ENCODE measurements at places on chromosomes 3 and 15.
A peak's percentile ranks its signal among the peaks of the same experiment; 100 is the strongest.

DNA sequence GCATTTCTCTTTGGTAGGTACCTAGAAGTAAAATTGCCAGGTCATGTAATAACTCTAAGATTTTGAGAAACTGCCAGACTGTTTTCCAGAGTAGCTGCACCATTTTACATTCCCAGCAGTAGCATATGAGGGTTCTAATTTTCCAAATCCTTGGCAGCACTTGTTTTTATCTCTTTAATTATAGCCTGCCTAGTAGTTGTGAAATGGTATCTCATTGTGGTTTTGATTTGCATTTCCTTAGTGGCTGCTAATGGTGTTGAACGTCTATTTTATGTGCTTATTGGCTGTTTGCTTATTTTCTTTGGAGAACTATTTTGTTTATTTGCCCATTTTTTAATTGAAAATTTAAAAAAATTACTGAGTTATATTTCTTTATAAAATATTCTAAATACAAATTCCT lies 117.9 kb downstream of the TCF12 start:
- DNase-seq: no peak

- peak; percentile 51 for DNase-seq
Observed at GRCh38 chr3:138945709-138946662, 951 bp downstream of the FOXL2 start.

- DNase-seq: peak; percentile 72
Observed at GRCh38 chr15:90956274-90957030, 1.8 kb downstream of the RCCD1 start.

DNA sequence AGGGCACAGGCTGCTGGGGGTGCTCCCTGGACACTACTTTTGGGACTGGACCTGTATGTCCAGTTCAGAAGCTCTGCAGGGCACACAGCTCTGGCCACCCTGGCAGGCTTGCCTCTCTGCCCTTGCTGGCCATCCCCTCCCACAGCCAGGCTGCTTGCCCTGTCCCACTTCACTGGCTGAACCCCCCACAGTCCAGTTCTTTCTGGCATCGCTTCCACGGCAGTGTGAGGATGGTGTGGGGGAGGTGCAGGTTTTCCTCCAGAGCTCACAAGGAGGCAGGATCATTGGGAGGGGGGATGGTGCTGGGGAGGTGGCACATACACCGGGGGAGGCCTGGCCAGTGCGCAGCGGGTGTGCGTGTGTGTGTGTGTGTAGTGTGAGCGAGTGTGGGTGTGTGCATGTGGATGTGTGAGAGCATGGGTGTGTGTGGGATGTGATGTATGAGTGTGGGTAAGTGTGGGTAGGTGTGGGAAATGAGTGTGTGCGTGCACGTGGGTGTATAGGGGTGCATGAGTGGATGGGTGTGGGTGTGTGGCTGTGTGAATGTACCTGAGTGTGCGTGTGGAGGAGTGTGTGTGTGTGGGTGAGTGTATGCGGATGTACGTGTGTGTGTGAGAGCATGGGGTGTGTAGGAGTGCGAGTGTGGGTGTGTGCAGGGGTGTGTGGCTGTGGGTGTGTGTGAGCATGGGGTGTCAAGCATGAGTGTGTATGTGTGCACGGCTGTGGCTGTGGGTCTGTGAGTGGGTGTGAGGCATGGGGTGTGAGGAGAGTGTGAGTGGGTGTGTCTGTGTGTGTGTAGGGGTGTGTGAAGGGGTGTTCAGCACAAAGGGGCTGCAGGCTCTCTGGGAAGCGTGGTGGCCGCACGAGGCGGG lies 155.2 kb downstream of the NSMCE3 start:
- no peak for DNase-seq

GRCh38 chr3:133865136-133865855 lies 30.4 kb downstream of the RAB6B start:
- DNase-seq: no peak

GRCh38 chr3:143595456-143596077 lies 252.7 kb downstream of the SLC9A9 start:
- no peak for DNase-seq

GRCh38 chr3:21747966-21748555 lies 2.9 kb downstream of the ZNF385D start:
- no peak for DNase-seq

- peak; percentile 53 for DNase-seq
Observed at GRCh38 chr3:18830087-18830486, 318.2 kb upstream of the KCNH8 start.

GRCh38 chr3:12458901-12459300 lies 25.4 kb upstream of the TSEN2 start:
- DNase-seq: no peak

GRCh38 chr15:89397653-89398023 lies 63.0 kb upstream of the POLG start:
- DNase-seq: no peak
